ENCODE measurements at places on chromosomes 12 and 14. TPM values are rescaled to one million over a fixed set of nuclear protein-coding genes. Genes with fewer than 3 reads are reported as not detected.

- DNase-seq, result no peak
Measured at GRCh38 chr12:108666401-108666881, 32.7 kb upstream of the SELPLG start.

- no peak for DNase-seq
Measured at GRCh38 chr14:80278293-80279023, 67.2 kb upstream of the DIO2 start.

DNA sequence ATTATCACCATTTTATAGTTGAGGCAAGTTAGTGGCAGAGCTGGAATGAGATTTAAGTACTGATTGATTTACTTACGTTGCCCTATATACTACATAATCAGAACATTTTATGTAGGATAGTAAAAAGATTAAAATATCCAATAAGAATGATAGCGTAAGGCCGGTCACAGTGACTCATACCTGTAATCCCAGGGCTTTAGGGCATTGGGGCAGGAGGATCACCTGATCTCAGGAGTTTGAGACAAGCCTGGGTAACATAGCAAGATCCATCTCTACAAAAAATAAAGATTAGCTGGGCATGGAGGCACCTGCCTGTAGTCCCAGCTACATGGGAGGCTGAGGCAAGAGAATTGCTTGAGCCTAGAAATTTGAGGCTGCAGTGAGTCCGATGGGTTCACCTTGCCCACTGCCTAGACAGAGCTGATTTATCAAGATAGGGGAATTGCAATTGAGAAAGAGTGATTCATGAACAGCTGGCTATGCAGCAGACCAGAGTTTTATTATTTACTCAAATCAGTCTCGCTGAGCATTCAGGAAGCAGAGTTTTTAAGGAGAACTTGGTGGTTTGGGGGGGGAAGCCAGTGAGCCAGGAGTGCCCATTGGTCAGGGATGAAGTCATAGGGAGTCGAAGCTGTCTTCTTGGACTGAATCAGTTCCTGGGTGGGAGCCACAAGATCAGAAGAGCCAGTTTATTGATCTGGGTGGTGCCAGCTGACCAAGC, 24.7 kb upstream of the SGPP1 start:
- no peak for DNase-seq

GRCh38 chr12:82203086-82203485, 155.1 kb downstream of the CCDC59 start:
- no peak for DNase-seq

DNA sequence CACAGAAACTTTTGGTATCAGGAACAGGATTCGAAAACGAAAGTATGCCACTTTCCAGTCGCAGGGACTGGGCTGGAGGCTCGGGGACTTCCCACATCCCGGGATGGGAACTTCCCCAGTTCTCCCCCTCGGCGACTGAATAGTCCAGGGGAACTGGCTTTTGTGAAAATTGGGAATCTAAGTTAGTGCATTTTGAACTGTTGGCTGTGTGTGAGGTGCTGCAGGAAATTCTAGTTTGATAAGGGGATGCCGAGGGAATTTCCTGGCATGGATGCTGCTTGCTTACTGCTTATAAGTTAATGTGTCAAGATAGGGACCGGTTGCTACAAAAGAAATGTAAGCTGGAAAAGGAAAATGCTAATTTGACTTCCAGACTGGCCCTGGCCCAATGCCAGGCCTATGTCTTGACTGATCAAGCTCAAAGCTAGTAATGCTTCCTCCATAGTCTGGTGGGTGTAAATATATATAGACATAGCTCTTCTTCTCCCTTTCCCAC, 73.4 kb upstream of the EIF5 start:
- peak; percentile 27 for DNase-seq

- no peak for DNase-seq
Measured at GRCh38 chr12:108591267-108591980, 6.5 kb downstream of the TMEM119 start.

- no peak for DNase-seq
Measured at GRCh38 chr12:120453977-120454376, 7.7 kb downstream of the GATC start.

DNA sequence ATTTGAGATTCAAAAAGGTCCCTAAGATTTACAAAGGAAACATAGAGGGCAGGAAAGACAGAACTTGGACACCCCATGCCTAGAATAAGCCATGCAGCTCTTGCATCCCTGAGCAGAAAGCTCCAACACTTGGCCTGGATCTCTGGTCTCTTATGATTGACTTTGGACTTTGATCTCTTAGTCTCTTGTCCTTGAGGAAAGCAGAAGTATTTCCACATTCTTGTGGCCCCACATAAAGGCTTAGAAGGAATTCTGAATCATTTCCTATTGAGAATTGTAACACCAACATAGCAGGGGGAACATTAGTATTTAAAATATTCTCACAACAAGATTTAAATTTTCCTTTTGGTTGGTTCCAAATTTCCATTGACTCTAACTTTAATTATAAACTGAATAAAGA, 283.7 kb upstream of the PRKD1 start:
- DNase-seq, result no peak

GRCh38 chr12:47604221-47604873, 101.5 kb downstream of the RPAP3 start:
- DNase-seq, result peak; percentile 24

DNA sequence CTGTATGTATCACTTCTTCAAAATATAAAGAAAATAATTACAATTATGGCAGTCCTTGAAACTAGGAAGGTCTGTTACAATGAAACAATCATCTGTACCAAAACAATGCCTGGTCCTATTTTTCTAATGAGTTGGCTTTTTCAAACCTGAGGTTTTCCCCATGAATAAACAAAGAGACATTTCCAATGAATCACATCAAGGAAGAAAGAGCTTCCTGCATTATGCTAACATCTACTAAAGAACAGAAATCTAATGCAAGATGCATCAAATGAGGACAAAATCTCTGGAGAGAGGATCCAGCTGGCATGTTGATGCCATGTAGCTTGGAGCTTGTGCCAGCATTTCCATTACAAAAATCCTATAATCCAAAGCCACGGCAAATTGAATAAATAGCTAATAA, 29.3 kb downstream of the NIN start:
- DNase-seq, result peak; percentile 49

DNA sequence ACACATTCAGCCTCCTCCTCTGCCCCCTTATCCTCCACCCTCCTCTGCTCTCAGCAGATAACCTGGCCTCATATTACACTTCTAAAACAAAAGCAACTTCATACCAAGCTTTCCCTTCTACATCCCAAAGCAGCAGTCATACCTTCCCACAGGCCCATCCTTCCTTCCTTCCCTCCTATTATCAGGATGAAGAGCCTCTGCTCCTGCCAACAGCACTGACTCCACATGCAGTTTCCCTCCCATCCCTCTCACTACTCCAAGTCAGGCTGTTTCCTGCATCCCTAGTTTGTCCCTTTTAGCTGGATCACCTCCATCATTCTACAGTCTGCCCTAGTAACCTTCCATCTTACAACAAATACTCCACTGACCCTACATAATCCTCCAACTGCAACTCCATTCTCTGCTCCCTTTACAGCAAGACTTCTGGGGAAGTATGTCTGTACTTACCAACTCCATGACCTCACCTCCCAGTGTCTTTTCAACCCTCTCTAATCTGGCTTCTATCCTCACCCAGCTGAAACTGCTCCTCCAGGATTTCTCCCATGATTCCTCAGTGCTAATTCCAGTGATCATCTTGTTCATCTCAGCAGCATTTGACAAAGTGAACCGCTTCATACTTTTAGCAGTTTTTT, 4.9 kb upstream of the YEATS4 start:
- DNase-seq, result no peak

GRCh38 chr12:6792522-6793201, 3.3 kb downstream of the CD4 start:
- DNase-seq, result no peak

- DNase-seq, result no peak
Measured at GRCh38 chr12:53255996-53256395, 12.1 kb upstream of the ESPL1 start.

PAX9 gene
- not detected for total RNA-seq

DNA sequence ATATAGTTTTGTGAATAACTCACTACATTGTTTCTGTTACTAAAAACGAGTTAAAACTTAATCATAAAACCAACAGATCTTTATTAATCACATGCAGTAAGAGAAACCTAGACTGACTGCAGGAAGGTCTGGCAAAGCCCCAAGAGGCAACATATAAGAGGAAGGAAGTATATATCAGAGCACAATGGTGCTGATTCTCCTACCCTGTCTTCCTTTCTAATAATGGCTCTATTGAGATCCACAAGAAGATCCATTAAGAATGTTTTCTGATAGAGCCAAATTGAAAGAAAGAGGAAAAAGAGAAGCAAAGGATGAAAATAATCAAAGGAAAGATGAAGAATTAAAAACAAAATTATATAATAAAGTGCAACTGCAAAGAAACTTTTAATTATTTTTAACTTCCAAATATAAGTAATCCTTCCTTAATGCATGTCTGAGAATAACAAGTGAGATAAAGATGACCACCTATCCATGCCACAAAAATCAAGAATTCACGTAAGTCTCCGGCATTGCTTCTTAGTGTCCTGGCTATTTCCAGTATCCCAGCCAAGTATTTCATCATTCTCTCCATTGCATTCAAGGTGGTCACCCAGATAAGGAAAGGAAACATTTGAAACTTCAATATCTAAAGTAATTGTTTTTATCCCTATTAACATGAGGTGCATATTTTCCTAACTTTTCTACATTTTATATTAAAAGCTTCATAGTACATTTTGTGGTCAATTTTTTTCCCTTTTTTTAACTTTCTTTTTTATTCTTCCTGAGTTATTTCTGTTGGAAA, 62.2 kb downstream of the SOX5 start:
- peak; percentile 11 for DNase-seq

GRCh38 chr14:104268295-104268694, 129.9 kb downstream of the KIF26A start:
- DNase-seq, result no peak

DNA sequence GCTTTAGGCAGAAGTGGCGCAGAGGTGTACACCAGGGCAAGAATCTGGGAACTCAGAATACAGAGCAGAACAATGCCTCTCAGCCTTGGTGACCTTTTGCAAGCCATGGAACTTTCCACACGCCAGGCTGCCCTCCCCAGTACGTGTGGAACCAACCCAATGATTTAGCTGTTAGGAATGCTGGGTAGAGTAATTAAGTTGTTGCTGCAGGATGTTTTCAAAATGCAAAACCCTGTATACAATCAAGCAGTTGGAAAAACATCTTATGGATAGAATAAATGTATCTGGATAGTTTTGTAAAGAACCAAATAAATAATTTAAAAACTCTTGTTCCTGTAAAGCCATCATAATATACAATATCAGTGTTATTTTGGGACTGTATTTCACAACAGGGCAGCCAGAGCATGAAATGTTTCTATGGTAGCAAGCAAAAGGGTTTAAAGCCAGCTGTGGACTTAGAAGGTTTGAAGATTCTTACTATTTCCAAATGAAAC, 19.4 kb downstream of the PPP1R36 start:
- DNase-seq, result peak; percentile 73

DNA sequence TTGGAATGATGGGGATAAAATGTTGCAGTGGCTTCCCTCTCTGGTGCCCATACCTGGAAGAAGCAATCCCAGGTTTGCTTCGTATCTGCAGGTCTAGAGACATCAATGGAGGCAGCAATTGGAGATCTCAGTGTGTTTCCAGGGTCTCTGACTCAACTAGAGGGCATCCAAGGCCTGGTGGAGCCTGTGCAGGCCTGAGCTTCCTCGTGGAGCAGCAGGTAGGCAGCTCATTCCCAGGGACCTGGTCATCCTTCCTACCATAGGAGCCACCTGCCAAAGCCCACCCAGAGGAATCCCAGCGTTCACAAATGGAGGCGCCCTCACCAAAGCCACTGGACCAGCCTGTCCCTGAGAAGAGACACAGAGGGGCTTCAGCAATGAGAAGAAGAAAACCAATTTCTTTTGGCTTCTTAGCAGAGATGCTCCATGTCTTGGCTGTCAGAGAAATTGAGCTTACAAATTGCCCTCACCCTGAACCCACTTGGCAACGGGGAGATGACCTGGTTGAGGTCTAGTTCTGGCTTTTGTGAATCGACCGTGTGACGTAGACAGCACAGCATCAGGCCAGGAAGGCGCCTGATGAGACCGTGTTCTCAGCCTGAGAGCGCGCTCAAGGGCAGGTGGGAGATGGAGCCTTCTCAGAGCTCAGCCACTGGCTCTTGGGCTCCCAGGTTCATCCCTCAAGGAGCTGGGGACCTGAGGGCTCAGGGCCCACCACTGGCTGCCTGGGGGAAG, 283.6 kb downstream of the DPF3 start:
- no peak for DNase-seq

GRCh38 chr12:3820122-3820521, 53.1 kb downstream of the PARP11 start:
- DNase-seq, result no peak

SOX5 gene
- 0.42 TPM for total RNA-seq

DNA sequence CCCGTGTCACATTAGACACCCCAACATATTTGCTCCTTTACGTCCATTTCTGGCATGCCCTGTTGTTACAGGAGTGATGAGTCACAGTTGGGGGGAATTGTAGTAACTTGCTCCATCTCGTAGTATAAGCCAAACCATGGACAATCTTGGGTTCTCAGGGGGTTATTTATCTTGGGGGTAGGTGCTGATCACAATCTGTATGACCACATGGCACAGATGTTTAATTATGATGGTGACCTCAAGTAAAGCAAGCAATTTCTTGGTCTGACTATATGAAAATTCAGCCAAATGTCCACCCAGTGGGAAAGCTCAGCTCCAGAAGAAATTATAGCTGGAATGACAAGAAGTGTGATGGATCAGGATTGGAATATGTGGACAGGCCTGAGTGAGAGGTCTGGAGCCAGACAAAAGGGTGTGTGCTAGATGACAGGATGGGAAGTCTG, 32.1 kb upstream of the STON2 start:
- DNase-seq, result no peak

ETFBKMT gene
- total RNA-seq, result 2.7 TPM

DNA sequence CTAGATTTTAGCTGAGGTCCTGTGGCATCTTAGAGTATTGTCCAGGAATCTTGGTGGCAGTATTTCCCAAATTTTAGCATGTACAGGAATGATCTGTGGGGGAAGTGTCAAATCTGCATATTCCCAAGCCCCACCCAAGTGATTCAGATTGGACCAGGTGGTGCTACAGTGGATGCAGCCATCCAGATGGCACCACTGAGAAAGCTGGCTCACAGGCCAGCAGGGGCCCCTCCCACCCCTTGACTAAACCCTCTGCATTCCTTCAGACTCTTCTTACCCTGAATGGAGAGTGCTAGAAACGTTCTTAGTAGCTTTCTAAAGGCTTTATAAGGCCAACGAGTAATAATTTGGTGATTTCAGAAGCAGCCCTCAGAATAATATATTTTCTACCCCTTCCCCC, 255.2 kb downstream of the NRXN3 start:
- DNase-seq, result no peak

AP5M1 gene
- total RNA-seq, result 25.1 TPM

HIF1A gene
- 150 TPM for total RNA-seq

DNA sequence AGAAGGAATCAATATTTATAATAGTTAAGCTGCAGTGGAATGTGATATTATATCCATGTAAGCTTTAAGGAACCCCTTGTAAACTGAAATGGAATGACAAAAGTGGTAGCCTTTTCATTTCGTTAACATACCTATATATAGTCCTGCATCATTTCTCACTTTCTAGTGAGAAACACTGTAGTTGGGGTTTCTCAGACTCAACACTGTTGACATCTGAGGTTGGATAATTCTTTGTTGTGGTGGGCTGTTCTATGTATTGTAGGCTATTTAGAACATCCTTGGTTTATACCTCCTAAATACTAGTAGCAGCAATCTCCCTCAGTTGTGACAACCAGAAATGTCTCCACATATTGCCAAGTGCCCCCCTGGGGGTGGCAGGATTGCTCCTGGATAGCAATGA, 79.1 kb downstream of the RAD52 start:
- no peak for DNase-seq

All from pulmonary artery endothelial cell (primary cell).